ENCODE measurements at places on chromosomes 16 and 17. TPM values are rescaled to one million over a fixed set of nuclear protein-coding genes. Genes with fewer than 3 reads are reported as not detected.

Gene C17orf100
- total RNA-seq, result 0.40 TPM

Gene SLC13A2
- total RNA-seq, result not detected

Gene ITGAL
- not detected for total RNA-seq

Gene KRTAP4-9
- total RNA-seq, result not detected

Gene NPW
- total RNA-seq, result 0.46 TPM

Gene GUCY2D
- total RNA-seq, result not detected

Gene NDE1
- 49.8 TPM for total RNA-seq
